ENCODE measurements at places on chromosomes 5 and 9.

- DNase-seq: no peak
Observed at GRCh38 chr9:33099754-33100153, 23.3 kb upstream of the SMU1 start.

GRCh38 chr5:54148067-54148845 is 162.1 kb downstream of the ARL15 start:
- no peak for DNase-seq

DNA sequence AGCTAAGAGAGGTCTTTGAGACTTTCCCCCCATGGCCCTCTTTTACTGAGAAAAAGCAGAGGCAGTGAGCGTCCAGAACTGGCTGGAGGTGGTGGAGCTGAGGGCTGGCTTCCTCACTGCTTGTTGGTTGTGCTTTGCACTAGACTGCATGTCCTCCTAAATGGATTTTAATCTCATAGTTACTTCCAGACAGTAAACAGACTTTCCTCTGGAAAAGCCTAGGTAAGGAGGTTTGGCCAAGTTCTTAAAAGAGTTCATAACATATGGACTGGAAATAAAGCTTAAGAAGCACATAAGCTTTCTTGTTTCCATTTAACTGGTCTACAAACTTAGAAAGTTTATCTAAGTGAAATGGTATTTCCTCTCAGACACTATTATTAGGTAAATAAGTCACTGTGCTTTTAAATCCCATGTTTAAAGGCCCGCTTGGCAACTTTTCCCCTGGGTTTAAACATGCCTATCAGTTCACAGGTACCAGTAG is 2.0 kb downstream of the ASPN start:
- DNase-seq: no peak

DNA sequence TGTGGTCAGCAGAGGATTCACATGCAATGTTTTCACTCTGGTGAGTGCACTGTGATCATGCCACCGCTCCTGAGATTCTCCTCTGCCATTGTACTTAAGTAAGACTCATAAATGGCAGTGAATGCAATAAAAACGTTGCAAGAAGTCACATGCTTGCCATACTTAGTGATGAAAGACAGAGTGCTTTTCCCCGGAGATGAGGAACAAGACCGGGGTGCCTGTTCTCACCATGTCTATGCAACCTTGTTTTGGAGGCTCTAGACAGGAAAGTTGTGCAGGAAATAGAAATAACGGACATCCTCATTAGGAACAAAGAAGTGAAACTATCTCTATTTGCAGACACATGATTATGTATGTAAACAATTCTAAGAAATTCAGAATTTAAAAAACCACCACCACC is 84.7 kb upstream of the IRX2 start:
- DNase-seq: no peak

GRCh38 chr5:68273717-68274409 is 58.3 kb downstream of the PIK3R1 start:
- DNase-seq: no peak

DNA sequence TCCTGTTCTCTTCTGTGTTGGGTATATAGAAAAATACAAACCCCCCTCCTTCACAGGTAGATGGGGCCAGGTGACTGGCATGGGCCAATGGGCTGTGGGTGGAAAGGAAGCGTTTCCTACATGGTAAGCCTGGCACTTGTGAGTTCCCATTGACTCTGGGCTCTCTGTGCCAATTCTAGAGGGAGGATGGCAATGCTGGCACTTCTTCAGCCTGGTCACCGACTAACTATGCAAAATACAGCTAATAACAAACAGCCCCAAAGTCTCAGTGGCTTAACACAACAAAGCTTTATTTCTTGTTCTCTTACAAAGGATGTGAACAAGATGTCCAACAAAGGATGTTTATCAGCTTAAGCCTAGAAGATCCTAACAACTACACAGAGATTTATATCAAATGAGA is 258.1 kb downstream of the SYK start:
- DNase-seq: no peak

DNA sequence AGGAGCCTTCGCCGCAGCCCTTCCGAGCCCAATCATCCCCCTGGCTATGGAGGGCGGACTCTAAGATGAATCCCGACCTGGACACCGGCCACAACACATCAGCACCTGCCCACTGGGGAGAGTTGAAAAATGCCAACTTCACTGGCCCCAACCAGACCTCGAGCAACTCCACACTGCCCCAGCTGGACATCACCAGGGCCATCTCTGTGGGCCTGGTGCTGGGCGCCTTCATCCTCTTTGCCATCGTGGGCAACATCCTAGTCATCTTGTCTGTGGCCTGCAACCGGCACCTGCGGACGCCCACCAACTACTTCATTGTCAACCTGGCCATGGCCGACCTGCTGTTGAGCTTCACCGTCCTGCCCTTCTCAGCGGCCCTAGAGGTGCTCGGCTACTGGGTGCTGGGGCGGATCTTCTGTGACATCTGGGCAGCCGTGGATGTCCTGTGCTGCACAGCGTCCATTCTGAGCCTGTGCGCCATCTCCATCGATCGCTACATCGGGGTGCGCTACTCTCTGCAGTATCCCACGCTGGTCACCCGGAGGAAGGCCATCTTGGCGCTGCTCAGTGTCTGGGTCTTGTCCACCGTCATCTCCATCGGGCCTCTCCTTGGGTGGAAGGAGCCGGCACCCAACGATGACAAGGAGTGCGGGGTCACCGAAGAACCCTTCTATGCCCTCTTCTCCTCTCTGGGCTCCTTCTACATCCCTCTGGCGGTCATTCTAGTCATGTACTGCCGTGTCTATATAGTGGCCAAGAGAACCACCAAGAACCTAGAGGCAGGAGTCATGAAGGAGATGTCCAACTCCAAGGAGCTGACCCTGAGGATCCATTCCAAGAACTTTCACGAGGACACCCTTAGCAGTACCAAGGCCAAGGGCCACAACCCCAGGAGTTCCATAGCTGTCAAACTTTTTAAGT is 819 bp downstream of the ADRA1B start:
- no peak for DNase-seq

- DNase-seq: no peak
Observed at GRCh38 chr5:132302413-132302812, 8.2 kb downstream of the SLC22A4 start.

GRCh38 chr5:28862860-28863196 is 1824.4 kb upstream of the CDH9 start:
- DNase-seq: no peak

DNA sequence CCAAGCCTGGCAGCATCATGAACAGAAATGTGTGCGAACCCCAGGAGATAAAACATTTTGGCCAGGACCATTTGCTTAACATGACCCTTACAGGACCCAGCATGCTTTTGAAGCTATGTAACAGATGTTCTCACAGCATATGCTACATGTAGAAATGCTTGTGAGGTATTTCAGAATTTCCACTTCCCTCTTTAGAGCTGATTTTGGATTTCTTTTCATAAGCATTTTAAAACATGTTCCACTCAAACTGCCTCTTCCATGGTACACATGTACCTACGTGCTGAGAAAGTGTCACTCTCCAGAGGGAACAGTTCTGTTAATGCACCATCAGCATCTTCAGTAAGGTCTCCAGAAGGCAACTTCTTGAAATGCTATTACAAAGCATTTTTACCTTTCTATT is 15.7 kb upstream of the TSSK1B start:
- DNase-seq: no peak

DNA sequence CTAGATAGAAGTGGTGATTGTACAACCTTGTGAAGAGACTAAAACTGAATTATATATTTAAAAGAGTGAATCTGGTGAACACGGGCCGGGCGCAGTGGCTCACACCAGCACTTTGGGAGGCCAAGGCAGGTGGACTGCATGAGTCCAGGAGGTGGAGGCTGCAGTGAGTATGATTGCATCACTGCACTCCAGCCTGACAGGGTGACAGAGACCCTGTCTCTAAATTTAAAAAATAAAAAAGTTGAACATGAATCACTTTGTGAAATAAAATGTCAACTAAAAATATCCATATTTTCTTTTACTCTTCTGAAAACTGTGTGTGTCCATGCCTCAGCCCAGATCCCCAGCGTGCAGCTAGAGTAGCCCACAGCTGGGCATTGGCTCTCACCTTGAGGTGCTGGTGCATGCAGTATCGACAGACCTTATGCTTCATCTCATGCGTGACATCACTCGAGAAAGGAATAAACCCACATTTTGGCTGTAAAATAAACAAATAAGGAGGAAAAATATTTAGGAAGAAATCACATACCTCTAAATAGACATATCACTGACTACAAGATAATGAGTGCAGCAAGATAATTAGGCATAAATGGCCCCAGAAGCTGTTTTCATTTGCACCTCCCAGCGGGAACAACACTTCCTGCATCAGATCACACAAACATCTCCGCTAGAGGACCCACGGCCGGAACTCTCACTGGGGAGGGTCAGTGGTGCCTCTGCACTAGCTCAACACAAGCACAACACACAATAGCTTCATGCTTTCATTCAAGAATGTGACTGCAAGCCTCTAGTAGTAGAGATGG is 22.1 kb downstream of the IPPK start:
- no peak for DNase-seq

DNA sequence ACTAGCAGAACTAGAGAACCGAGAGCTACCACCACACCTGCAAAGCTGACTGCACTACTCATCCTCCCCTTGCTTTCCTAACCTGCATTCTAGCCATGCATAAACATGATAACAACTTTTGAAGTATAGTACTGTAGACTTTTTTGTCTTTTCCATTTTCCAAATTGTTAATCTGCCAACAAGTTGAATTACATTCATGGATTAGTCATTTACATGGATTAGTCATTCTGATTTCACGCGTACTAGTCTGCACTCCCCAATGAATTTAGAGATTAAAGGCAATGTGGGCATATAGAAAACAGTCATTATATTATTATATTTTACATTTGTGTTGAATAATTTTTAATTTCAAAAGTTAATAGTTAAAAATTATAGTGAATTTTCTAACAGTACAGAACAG is 81.4 kb downstream of the EDIL3 start:
- no peak for DNase-seq

DNA sequence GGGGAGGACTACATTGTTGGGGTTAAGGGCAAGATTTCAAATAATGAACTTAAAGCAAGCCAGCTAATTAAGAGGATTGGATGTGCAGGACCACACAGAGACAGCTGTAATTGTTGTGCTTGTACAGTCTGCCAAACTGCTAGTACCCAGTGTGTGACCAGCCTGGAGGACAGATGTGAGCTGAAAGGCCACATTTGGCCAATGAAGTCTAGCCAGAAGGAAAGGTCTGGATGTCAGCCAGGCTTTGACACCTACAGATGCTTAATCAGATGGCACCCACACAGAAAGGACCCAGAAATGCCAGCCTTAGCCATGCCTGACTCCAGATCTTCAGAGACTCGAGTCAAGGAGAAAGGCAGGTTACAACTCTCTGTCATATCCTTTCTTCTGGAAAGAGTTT is 491.1 kb downstream of the KIF4B start:
- DNase-seq: no peak

- no peak for DNase-seq
Observed at GRCh38 chr5:145579301-145579700, 255.8 kb downstream of the PRELID2 start.

- DNase-seq: no peak
Observed at GRCh38 chr9:36762958-36763357, 190.3 kb downstream of the MELK start.

- DNase-seq: no peak
Observed at GRCh38 chr9:35757226-35757891, 3.3 kb upstream of the MSMP start.

GRCh38 chr9:7097785-7098752 is 340.3 kb downstream of the KDM4C start:
- no peak for DNase-seq

GRCh38 chr5:180456792-180457191 is 37.4 kb upstream of the CNOT6 start:
- no peak for DNase-seq

- DNase-seq: no peak
Observed at GRCh38 chr9:137350696-137351584, 48.9 kb upstream of the NRARP start.

GRCh38 chr5:54514291-54514690 is 3.3 kb upstream of the SNX18 start:
- DNase-seq: no peak

GRCh38 chr5:109857405-109858031 is 167.8 kb downstream of the MAN2A1 start:
- no peak for DNase-seq

- no peak for DNase-seq
Observed at GRCh38 chr5:72324189-72324825, 4.1 kb downstream of the PTCD2 start.

DNA sequence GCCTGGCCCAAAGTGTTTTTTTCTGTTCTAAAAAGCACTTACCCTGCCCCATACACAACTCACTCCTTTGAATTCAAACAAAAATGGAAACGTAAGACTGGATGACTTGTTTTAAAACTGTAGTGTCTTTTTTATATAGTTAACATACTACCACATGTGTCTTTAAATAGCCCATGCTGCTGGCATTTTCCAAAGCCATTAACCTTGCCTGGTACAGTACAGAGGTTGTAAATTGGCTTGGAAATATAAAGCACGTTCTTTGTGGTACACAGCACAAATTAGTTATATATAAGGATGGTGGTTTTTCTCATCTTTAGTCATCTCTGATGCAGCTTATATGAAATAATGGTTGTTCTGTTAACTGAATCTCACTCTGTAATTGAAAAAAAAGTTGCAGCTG is 519.7 kb upstream of the ZNF608 start:
- no peak for DNase-seq

GRCh38 chr5:151880324-151880723 is 44.3 kb downstream of the GLRA1 start:
- DNase-seq: no peak

DNA sequence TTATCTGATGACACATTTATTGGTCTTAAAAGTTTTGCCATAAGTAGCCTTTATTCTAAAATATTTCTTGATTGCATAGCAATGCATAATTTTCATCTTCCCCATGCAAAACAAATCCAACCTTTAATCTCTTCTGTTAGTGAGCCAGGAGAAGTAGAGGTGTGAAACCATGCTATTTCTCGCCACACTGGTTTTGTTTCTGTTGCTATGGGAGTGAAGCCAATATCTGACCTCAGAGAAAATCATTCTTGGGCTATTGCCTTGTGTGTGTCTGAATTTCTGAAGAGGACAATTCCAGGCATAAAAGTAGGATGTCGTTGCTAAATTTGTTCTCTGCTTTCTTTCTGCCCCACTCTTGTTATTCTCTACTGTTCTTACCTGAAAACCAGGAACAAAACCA is 183.6 kb downstream of the PTTG1 start:
- no peak for DNase-seq

- DNase-seq: no peak
Observed at GRCh38 chr5:142780871-142781270, 10.7 kb downstream of the ARHGAP26 start.

GRCh38 chr9:92634712-92635605 is 35.0 kb downstream of the IPPK start:
- peak; percentile 20 for DNase-seq

DNA sequence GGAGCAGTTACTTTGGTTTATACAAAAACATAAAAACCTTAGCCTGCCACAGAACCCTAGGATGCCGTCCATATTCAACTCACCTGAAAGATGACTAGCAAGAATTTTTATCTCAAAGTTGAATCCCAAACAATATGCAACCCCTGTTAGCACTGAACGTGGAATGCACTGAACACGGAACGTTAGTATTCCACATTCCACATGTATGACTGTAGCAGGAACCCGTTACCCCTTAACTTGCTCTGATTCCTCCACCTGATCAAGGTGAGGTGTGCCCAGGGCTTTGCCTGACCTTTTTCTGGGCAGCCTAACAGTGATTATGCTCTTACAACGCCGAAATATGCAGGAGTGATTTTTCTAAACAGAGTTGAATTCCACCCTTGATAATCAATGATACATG is 43.7 kb downstream of the AK8 start:
- DNase-seq: no peak

GRCh38 chr5:180373454-180373853 is 20.3 kb upstream of the GFPT2 start:
- no peak for DNase-seq
